Stimulated activated CD4-positive, alpha-beta T cell treated with anti-CD3 and anti-CD28 coated beads, Interleukin-15, amount 100 ng/mL, for 1 hour (primary cell): ENCODE measurements at places on chromosomes 5 and 9.

DNA sequence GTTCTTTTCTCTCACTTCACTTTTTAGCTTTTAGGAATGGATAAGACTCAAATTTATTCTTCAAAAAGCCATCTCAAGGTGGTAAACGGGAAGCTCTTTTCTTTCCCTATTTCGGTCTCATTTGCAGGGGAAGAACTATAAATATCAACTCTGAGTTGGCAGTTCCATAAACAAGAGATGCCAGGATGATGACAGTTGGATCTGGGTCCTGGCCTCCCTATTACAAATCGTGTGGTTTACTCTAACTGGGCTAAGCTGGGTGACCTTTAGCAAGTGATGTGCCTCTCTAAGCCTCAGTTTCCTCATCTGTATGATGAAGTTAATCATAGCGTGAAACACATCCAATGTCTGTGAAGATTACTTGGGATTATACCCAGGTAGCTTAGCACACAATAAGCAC is 44.2 kb downstream of the TLE4 start:
- no peak for DNase-seq

DNA sequence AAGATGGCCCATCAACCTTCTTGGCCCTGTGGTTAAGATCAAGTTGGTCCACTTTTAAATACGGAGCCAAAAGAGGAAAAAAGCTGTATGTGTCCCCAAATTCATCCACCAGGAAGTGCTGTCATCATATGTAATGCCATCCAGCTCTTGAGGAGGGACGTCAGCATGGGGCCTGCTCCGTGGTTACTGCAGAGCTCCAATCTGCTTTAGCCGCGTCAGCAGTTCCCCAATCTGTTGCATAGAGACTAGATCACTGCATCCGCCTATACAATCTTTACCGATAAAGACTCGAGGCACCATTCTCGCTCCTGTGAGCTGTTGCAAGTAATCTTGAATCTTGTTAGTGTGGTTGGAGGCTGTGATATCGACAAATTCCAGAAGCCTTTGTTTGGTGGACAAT is 65.7 kb downstream of the GABRA6 start:
- DNase-seq, result no peak

DNA sequence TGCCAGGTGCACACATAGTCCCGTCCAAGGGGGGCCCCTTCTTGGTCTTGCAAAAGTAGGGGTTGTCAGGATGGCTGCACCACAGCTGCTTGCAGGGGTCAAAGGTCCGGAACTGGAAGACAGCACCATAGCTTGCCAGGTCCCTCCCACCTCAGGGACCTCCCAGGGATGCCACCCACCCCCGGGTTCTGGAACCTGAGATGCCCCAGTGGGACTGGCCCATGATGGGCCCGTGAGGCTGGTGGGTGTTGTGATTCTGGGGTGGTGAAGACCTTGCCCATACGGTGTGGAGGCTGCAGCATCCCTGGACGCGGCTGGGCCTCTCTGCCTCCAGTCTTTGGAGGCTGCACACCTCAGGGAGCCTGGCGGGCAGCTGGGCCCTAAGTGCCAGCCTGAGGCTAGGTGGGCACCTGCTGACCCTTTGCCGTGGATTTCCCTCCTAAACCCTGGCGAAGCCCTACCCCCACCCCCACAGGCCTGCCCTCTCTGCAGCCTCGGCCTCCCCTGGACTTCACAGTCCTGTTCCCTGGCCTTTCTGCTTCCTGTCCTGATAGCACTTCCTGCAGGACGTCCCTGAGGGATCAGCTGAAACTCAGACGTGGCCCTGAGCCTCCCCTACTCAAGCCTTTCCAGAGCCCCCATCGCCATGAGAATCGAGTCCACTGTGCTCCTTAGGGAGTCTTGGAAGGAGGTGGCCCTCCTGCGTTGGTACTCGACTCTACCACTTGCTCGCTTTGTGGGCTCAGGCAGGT is 92.1 kb downstream of the ZNF354C start:
- no peak for DNase-seq

DNA sequence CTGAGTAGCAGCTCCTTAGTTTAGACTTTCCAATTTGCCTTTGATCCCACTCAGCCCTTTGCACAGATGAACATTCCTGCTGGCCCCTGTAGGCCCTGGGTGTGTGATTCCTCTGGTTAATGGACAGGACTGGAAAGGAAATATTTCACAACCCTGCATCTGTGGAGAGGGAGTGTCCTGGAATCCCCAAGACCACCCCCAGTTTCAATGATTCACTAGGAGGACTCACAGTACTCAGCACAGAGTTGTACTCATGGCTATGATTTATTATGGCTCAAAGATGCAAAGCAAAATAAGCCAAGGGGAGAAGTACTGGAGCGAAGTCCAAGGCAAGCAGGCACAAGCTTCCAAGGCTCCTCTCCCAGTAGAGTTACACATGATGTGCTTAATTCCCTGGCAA is 42.4 kb upstream of the TJP2 start:
- DNase-seq, result no peak

DNA sequence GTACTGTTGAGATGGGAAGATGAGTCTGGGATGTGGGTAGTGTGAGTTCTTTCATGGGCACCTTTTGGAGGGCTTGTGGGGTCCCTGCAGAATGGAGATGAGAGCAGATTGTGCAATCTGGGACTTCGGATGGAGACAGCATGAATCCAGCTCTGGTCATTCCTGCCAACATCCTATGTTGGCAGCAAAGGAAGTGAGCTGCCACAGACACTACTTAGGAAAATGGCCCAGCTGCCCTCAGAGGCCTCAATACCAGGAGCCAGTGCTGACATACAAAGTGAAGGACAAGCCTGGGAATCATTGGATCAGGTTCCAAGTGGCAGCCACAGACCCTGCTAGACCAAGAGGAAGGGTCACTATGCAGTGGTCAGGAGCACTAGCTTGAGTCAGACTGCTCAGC is 402.8 kb downstream of the CDK5RAP2 start:
- DNase-seq, result no peak

- no peak for DNase-seq
Observed at GRCh38 chr5:119037496-119038215, 33.2 kb upstream of the DMXL1 start.

- no peak for DNase-seq
Observed at GRCh38 chr5:9766581-9766980, 136.4 kb upstream of the TAS2R1 start.

- no peak for DNase-seq
Observed at GRCh38 chr5:32087086-32088082, 86.7 kb downstream of the GOLPH3 start.

GRCh38 chr5:10662083-10662482 is 98.2 kb downstream of the ANKRD33B start:
- no peak for DNase-seq

DNA sequence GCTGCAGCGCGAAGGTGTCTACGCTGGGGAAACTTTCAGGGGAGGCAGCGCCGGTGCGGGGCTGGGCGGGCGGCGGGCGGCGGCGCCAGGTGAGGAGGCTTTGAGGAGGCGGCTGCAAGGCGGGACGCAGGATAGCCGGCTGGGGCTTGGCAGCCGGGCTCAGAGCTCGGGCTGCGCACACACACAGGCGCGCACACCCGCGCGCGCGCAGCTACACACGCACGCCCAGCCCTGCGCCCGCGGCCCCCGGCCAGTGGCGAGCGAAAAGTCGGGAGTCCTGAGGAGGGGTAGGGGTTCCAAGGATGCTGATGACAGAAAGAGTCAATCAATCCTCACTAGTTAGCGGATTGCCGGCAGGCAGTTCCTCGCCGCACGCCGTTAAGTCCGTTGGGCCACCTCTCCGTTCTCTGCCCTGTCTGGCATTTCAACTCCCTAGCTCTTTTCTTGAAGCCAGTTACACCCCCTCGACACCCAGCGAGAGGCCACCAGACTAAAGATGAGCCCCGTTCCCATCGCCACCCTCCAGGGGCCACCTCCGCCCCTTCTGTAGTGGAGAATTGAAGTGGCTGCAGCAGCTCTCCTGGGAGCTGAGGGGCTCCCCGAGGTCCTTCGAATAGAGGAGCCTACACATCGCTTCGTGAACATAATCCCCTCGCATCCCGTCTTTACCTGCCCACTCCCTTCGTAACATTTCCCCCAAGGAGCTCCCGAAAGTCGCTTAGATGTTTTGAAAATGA is 1640.3 kb upstream of the C9orf72 start:
- no peak for DNase-seq

DNA sequence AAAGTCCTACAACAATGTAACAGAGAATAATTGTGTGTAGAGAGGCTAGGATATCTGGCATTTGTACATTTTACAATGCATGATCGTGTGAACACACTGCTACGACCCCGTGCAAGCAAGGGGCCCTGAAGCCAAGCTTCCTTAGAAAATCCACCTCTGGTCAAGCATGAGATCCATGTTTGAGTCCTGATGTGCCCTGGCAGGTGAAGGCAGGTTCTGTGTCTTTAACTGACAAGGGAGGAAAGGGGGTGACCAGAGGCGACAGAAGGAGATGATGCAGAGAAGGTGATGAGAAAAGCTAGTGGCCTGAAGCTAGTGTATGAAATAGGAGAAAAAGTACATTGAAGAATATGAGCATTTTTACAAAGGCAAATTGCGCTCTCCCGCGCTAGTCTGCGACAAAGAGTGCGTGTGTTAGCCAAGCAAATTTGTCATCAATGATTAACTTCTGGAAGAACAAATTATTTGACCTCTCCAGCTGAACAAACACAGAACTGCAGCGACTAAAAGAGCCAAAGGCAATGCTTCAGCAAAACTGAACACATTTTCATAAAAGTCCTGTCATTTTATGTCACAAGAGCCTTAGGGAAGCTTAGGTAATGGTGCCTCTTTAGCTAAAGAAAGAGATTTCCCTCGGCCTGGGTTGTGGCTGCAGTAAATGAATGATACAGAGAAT is 101.7 kb upstream of the DAPK1 start:
- DNase-seq, result no peak
